ENCODE measurements at places on chromosomes 6 and 20. TPM values are rescaled to one million over a fixed set of nuclear protein-coding genes. Genes with fewer than 3 reads are reported as not detected.

DNA sequence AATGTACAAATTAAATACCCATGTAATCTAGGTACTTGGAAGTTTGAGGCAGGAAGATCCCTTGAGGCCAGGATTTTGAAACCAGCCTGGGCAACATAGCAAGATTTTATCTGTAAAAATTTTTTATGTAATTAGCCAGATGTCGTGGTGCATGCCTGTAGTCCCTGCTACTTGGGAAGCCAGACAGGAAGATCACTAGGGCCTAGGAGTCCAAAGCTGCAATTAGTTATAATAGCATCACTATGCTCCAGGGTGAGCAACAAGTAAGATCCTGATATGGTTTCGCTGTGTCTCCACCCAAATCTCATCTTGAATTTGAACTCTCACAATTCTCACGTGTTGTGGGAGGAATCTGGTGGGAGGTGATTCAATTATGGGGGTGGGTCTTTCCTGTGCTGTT is 535.8 kb downstream of the TENT5A start:
- DNase-seq = no peak

DNA sequence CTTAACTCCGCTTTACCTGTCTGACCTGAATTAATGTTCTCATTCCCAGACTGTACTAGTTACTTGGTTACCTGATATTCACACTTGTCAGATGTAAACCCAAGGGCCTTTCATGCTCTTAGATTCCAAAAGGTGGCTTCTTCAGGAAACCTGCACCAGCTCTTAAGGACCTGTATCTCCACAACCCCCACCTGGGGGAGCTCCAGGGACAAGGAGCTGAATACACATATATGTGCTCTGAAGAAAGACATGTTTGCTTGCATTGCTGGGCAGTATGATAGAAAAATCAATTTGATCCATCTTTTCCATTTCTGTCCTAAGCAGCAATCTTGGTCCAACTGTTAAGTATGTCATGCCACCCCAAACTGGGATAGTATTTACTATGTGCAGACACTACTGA is 64.8 kb upstream of the POU3F2 start:
- peak; percentile 25 for DNase-seq

GRCh38 chr6:150617496-150618460 is 18.1 kb downstream of the PLEKHG1 start:
- no peak for DNase-seq

- no peak for DNase-seq
These were observed 100.9 kb downstream of the TMEM200A start for GRCh38 chr6:130466748-130467061.

Gene PTCHD4
- 0.50 TPM for total RNA-seq

- peak; percentile 64 for DNase-seq
These were observed 4.0 kb downstream of the CDKN1A start for GRCh38 chr6:36682328-36683144.
